ENCODE measurements at places on chromosomes 6 and 20.

DNA sequence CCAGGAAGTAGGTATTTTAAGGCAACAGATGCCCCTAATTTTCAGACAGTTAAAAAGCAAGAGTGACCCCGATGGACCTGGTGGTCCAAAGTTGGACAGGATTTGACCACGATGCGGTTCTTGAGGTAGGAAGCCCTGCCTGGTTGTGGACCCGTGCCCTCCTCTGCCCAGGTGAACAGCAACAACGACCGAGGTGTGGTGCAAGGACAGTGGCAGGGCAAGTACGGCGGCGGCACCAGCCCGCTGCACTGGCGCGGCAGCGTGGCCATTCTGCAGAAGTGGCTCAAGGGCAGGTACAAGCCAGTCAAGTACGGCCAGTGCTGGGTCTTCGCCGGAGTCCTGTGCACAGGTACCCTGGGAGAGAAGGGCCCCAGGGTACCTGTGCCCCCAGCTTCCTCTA, 18.7 kb downstream of the TGM6 start:
- DNase-seq = no peak

DNA sequence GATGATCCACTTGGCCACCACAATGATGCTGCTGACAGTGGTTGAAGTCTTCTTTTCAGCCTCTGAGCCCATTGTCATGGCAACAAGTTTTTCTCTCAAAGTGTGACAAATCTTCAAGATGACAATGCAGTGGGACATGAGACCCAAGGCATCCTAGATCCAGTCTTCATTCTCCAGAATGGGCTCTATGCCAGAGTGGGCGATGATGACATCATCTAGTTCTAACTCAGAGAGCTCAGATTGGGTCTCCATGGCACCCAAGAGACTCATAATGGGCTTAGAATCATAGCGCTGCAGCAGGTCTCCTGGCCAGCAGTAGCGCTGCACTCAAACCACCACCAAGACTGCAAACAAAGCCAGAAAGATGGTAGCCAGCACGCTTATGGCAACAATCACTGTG, 973.6 kb downstream of the EYS start:
- DNase-seq = no peak

GRCh38 chr6:43983191-43983590, 144.1 kb downstream of the MRPL14 start:
- no peak for DNase-seq

- DNase-seq = no peak
These were observed 258.8 kb downstream of the ARHGAP18 start for GRCh38 chr6:129451187-129451586.

DNA sequence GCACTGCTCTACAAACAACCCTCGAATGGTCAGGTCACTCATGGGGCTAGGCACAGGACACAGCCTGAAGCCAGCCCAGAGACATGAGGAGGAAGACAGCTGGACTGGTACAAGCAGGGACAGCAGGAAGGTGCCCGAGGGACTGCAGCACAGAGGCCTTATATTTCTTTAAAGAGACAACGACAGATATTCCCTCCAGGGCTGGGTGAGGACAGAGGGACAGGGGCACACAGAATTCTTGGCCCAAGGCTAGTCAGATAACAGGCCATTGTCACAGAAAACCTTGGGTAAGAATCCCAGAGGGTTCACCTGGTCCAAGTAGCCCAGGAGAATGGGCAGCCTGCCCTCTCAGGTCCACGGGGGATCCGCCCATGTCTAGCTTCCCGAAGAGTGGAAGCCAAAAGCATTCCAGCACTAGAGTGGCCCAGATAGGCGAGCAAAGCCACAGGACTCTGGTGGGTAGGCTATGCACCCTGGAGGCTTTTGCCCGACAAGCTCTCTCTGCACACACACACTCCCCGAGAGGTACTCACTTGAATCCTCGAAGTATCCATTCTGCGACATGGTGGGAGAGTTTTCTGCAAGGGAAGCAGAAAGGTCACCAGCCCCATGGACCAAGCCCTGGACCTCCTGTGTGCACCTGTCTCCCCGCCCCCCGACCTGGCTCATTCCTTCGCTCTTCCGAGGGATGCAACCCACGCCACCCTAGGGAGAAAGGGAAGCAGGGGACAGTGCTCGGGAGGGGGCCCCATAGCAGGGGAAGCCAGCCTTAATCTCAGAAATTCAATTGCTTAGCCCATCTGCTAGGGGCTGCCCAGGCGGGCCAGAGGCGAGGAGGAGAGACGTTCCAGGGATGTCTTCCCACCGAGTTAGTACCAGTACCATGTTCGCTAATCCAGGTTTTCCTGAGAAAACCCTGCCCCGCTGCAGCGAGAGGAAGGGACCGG, 1.7 kb downstream of the SLC4A11 start:
- DNase-seq = peak; percentile 59

DNA sequence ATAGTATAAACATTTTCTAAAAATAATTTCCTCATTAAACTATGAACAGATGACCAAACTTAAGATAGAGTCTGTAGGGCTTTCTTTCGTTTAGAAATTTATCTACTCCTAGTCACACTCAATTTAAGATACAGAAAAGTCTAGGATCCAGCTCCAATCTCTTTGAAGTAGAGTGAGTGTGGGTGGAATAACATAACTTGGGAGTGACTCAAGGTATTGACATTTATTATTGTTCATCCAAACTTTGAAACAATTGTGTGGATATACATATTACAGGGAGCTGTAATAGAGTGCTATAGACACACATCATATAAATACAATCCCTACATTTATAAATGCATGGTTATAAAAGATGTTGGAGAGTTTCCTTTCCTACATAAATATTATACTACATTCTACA, 715.2 kb upstream of the MANEA start:
- no peak for DNase-seq

- DNase-seq = no peak
These were observed 67.7 kb downstream of the RREB1 start for GRCh38 chr6:7175462-7175861.
